Stimulated activated CD4-positive, alpha-beta T cell treated with anti-CD3 and anti-CD28 coated beads, Interleukin-1b, Interleukin-23, amount 100 ng/mL, for 48 hours (primary cell): ENCODE measurements at places on chromosomes 13 and 19.

- no peak for DNase-seq
Observed at GRCh38 chr19:55488986-55489710, 912 bp downstream of the SSC5D start.

DNA sequence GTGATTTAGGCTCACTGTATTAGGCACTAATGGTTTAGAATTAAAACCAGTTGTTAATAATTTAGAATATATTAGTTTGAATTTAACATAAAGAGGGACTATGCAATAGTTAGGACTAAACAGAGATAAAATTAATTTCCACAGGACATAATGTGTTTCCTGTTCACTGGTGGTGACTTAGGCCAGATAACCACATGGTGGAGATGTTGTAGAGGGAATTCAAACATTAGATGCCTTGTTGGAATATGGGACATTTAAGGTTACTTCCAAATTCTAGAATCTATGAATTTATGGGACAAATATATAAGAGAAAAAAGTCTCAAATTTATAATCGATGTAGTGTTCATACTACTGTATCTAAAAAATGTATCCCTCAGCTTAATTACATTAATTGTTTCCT, 615.5 kb upstream of the KLHL1 start:
- no peak for DNase-seq

DNA sequence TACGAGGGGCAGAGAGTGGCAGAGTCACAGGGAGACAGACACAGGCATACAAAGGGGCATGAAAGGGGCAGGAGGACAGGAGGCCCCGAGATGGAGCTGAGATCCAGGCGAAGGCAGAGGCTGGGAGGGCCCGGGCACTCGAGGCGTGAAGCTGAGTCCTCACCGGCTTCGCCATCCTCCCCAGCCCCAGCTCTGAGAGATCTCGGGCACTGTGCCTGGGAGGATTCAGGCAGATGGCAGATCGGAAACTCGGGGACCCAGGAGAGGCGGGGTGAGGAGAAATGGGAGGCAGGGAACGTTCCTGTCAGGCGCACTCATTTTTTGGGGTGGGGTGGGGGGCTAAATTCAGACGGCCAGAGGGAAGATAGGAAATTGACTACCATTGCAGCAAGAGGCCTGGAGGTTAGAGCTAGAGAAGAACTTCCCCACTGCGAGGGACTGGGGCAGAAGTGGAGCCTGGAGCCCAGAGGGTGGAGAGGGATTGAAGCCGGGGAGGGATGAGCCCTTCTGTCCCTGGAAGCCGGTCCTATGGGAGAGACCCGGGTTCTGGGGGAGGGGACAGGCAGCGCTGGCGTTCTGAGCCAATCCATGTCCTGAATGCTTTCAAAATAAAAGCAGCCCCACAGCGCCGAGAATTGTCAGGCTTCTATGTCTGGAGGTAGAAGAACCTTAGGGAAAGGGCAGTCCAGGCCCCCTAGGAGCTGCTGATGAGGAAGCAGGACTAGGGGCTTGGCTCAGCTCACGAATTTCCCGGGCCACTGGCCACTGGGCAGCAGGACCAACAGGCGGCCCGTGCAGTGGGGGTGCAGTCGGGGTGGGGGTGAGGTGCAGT, 12.6 kb downstream of the LRRC4B start:
- DNase-seq: no peak

DNA sequence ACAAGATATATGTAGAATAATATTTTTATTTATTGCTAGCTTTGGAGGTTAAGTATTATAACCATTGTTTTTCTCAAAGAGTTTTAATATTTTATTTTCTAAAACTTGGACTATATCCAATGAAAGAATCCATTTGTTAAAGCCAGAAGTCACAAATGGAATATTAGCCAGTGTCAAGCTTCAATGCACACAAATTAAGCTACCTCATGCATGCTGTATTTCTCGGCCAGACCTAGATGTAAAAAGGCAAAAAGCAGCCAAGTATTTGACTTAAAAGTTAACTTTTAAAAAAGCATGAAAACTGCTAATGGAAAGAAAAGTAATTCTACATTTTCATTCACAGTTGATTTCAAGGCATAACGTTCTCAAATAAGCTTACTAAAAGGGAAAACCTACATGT, 160.0 kb upstream of the ATXN8OS start:
- DNase-seq: no peak

DNA sequence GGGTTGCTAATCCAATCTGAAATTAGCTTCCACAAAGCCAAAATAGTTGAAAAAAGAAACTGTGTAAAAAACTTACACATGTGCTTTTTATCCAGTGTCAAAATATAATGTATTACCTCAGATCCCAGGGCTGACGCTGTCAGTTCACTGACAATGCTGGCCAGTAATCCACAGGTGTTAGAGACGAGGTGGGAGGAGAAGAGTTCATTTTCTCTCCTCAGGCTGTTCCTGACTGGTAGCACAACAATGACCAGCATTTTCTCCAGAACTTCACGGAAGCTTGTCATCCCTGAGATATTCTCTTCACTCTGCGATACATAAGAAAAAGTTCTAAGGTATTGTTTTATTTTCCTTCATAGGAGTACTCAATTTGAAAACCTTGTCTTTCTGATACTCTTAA, 146.9 kb downstream of the MYCBP2 start:
- DNase-seq: no peak

DNA sequence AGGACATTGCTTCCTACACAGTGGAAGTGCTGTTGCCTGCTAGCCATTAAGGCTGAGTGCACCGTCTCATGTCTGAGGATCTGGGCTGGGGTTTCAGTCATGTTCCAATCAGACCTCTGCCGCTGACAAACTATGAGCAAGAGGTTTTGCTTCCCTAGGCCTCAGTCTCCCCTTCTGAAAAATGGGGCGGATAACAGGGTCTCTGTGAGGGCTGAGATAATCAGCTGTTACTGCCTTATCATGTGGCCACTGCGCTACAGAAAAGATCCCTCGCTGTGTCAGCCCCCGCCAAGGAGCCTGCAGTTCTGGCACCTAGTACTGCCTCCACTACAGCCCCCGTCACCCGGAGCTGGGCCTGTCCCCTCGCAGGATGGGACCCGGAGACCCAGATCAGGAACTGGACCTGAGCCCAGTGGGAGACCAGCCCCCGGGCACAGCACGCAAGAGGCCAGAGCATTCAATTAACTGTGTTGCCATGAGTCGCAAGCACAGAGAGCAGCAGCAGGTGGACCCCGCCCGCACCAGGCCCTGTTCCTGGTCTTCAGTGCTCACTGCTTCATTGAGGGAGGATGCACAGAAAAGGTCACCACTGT, 3.0 kb upstream of the PNKP start:
- DNase-seq: no peak

DNA sequence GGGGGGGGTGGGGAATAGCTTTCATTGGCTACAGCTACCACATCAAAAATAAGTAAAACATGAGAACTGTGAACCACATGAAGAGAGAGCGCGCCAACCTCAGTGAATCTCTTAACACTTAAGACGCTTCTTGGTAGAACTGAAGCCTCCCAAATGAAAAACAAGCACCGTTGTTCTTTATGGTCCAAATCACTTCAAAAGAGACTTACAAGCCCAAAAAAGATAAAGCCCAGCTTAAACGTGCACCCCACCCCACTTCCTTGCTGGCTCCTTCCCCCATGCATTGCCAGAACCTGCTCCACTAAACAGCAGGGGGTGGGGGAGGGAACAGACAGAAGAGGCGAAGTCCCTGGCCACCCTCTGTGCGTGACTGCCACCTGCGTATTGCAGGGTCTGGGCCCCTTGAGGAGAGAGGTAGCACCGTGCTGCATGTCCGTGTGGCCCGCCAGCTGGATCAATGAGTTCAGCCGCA, 479.1 kb downstream of the FOXO1 start:
- peak; percentile 58 for DNase-seq

- DNase-seq: no peak
Observed at GRCh38 chr19:16846901-16847300, 17.7 kb downstream of the SIN3B start.

DNA sequence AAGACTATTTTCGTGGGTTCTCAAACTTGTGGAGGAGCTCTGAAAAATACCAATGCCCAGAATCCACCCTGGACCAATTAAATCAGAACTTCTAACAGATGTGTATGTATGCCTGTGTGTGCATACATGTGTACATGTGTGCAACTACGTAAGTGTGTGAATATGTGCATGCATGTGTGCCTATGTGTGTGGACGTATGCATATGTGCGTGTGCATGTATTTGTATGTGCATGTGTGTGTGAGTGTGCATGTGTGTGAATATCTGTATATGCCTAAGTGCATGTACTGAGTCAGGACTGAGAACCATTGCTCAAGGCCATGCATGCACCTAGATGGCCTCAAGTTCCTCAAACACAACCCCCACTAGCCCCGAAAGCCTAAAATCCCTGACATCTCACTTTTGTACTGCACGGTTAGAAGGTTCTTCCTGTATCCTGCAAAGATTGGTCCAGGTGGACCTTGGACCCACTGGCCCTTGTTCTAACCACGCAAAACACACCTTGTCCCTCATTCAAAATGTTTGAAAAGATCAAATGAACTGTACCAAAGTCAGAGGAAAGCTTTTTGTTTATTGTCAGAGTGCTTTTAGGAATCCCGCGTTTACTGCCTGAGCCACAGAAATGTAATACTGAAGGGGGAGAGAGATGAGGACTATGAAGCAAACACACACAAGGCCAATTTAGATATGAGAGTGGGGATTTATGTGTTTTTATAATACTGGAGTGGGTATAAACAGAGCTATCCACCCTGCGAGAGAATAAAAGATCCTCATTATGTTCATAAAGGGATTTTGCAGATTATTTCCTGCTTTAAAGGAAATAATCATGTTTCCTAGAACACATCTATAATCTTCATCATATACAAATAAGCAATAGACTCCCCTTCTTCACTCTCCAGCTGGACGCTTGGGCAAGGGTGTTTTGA, 39.1 kb downstream of the LATS2 start:
- no peak for DNase-seq

- DNase-seq: no peak
Observed at GRCh38 chr13:44334751-44335150, 38.9 kb upstream of the SERP2 start.

- peak; percentile 60 for DNase-seq
Observed at GRCh38 chr13:74135326-74136083, 1.3 kb upstream of the KLF12 start.

DNA sequence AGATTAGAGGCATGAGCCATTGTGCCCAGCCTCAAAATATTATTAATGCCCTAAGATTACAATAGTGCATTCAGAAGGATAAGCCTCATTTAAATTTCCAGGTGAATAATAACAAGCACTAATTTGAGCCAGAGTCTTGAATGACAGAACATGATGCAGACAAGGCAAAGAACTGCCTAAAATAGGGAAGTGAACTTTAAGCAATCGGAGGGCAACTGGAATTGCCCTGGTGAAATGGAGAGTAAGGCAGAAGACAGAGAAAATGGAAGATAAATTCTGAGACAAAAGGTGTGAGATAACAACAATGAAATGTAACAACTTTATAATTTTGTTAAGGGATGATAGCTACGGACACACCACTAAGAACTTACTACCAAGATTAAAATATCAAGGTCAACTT, 199.9 kb downstream of the DIAPH3 start:
- DNase-seq: no peak

GRCh38 chr13:38602266-38602665, 84.6 kb upstream of the FREM2 start:
- DNase-seq: no peak

DNA sequence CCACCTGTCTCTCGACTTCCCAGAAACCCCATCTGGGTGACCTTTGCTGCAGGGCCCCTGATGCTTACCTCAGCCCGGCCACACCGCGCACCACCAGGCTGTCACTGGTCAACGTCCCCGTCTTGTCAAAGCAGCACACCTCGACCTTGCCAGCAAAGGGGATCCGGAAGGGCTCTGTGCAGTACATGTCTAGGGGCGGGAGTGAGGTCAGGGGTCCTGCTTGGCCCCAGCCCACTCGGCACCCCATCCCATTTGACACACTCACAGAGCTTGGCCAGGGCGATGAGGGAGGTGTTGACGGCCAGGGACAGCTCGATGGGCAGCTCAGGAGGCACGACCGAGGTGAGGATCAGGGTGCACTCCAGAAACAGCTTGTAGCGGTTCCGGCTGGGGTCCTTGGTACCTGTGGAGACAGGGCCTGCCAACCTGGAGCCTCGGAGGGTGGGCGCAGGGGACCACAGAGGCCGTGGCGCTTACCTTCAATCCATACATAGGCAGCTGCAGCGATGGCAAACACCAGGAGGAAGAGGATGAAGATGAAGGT, 8.4 kb downstream of the ATP13A1 start:
- no peak for DNase-seq

GRCh38 chr13:109933476-109933875, 147.1 kb upstream of the IRS2 start:
- no peak for DNase-seq

DNA sequence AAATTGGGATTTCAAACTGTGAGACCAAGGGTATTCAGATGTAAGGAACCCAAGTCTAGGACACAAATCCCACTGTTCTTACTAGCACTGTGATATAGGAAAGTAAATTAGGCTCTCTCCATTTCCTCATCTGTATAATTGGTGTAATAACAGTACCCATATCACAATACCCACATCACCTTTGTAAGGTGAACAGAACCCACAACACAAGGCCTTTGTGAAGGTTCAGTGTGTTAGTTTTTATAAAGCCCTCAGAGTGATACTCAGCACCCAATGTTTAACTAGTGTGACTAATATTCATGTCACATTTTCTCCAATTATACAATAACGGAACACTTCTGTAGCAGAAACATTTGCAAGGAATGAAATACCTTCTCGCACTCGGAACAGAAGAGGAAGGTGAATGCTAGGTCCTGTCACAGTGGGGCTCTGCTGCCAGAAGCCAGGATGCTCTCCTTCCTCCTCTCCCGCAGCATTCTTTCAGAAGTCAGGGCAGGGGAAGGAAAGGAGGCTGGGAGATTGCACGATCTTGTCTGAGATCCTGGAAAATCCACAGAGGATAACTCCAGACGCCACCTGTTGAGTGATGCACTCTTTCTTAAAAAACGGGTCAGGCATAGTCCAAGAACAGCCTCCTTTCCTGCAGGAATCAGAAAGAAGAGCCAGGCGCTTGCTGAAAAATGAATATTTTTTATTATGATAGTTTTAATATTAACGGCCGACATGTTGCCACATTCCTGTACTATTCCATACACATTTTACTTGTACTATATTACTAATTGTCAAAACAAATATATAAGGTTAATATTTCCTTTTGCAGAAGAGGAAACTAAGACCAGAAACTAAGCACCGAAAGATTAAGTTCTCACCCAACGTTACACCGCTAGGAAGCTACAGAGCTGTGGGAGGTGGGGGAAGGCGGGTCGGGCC, 762 bp downstream of the ZNF45 start:
- no peak for DNase-seq

GRCh38 chr13:44368599-44369368, 4.8 kb upstream of the SERP2 start:
- DNase-seq: no peak

DNA sequence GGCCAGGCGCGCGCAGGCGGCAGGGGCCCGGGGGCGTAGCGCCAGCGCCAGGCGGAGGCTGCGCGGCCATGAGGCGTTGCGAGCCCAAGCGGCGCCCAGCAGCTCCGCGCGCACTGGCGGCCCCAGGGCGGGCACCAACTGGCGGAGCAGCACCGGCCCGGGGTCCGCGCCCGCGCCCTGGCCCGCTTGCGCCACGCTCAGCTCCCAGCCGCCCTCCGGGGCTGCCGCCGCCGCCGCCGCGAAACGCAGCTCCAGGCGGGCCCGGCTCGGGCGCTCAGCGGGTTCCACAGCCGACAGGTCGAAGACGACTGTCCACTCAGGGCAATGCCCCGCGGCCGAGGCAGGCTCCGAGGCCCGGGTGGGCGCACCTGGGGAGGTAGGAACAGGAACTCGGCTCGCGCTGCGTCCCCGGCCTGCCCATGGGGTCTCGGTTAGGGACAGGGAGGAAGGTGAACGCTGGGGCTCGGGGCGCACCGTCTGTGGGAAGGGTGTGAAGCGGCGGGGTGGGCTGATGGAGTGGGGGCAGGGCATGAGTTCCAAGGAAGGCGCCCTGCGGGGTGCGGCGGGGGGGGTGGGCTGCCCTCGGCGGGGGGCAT, 26.8 kb downstream of the CERS1 start:
- DNase-seq: no peak
